Stimulated activated CD8-positive, alpha-beta memory T cell treated with anti-CD3 and anti-CD28 coated beads, Interleukin-2, amount 100 ng/mL, for 1 hour (primary cell): ENCODE measurements at places on chromosomes 3 and 15.

GRCh38 chr3:14403619-14404155, 1.3 kb downstream of the SLC6A6 start:
- DNase-seq = no peak

GRCh38 chr3:127392156-127392490, 104.3 kb upstream of the PRR20G start:
- no peak for DNase-seq

- DNase-seq = no peak
Observed at GRCh38 chr3:39196671-39197356, 4.4 kb upstream of the XIRP1 start.

- no peak for DNase-seq
Observed at GRCh38 chr15:27232876-27233275, 261.9 kb downstream of the GABRG3 start.
